Stimulated activated CD4-positive, alpha-beta T cell treated with anti-CD3 and anti-CD28 coated beads, Interleukin-4, amount 100 ng/mL, for 4 hours (primary cell): ENCODE measurements at places on chromosomes 2 and 18.
A peak's percentile ranks its signal among the peaks of the same experiment; 100 is the strongest.

GRCh38 chr2:240304746-240305161 lies 130.7 kb upstream of the GPC1 start:
- no peak for DNase-seq

GRCh38 chr2:53660886-53661285 lies 106.7 kb upstream of the CHAC2 start:
- no peak for DNase-seq

DNA sequence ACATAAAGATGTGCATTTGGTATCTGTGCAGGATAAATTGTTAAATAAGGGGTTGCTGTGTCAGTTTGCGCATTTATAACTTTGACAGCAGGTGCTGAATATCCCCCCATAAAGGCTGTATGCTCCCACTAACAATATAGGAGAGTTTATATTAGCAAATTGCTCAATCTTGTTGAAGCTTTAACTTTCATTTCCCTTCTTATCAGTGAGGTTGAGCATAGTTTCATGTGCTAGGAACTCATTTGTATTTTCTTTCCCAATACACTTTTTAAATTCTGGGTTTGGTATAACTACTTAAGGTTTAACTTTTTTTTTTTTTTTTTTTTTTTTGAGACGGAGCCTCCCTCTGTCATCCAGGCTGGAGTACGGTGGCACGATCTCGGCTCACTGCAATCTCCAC lies 89.0 kb downstream of the FAM117B start:
- DNase-seq: no peak

- DNase-seq: no peak
These were observed 263.5 kb upstream of the HDAC4 start for GRCh38 chr2:239664216-239664810.

DNA sequence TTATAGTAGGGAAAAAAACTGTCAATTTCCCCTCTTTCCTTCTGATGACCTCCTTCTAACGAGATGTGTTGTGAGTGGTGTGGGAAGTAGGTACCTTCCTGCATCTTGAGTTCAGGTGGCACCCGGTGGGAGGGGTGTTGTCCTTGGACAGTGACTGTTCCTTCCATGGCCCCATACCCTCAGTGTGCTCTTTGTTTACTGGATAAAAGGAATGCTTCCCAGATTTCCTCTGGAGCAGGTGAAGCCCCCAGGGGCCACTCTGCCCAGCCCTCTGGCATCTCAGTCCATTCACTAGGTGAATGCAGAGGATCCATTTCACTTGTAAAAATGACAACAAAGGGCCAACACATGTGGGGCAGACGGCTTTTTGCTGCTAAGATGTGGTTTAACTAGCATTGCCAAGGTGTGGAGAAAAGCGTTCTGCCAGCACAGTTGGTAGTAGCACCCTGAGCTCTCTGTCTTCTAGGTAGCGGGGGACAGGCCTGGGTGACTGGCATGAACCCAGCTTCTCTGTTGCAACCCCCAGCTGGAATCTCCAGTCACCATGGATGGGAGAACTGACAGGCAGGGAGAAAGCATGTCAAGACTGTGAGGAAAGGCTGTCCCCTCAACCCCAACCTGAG lies 6.9 kb downstream of the GDF7 start:
- DNase-seq: no peak

DNA sequence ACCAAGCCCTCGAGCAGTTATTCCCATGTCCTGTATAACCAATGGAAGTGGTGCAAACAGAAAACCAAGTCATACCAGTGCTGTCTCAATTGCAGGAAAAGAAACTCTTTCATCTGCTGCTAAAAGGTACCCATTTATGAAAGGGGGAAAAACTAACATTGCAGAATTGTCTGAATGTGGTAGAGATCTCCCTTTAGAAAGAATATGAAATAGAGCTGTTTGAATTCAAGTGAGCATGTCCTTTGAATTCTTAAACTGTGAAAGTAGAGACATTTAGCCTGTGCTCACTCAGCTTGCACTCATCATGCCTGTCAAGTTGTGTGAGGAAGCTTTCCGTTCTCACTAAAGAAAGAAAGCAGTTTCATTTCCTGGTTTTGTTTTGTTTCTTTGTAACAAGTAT lies 87.4 kb downstream of the EML4 start:
- no peak for DNase-seq

GRCh38 chr2:96241900-96242611 lies 23.7 kb downstream of the TMEM127 start:
- peak; percentile 34 for DNase-seq

- no peak for DNase-seq
These were observed 45.9 kb downstream of the FOSL2 start for GRCh38 chr2:28438532-28439063.

DNA sequence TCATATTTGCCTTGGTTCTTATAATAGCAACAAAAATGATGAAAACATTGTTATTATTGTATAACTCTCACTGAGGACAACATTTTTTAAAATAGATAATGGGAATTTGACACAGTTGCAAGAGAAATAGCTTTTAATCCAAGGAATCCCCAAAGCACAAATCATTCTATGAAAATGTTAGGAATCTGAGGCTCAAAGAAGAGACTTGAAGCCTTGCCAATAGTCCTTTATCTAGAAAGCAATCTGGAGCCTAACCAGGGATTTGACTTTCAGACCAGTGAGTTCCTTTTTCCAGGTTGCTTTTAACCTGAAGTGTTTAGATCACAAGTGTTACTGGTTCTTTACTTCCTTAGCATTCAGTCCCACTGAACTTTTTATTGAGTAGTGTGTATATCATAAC lies 574.5 kb upstream of the ZEB2 start:
- DNase-seq: no peak

GRCh38 chr18:5309888-5310470 lies 14.5 kb upstream of the ZBTB14 start:
- no peak for DNase-seq
